ENCODE measurements at places on chromosomes 3 and 15.
A peak's percentile ranks its signal among the peaks of the same experiment; 100 is the strongest.

DNA sequence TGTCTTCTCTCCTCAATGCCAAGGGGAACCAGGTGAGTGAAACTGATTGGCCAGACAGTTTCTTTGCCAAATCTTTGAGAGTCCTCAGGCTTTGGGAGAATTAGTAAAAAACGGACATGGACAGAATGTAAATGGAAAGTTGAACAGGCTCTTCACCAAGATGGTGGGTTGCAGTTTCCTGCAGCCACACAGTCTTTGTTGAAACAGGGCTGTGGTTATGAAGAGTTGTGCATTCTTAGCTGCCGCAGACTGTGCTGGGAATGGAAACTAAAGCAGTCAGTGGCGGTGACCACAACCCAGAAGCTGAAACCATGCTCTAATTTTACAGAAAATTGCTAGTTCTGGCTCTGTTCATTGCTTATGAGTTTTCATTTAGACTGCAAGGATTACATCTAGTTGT lies 42.1 kb upstream of the TASOR start:
- no peak for DNase-seq

DNA sequence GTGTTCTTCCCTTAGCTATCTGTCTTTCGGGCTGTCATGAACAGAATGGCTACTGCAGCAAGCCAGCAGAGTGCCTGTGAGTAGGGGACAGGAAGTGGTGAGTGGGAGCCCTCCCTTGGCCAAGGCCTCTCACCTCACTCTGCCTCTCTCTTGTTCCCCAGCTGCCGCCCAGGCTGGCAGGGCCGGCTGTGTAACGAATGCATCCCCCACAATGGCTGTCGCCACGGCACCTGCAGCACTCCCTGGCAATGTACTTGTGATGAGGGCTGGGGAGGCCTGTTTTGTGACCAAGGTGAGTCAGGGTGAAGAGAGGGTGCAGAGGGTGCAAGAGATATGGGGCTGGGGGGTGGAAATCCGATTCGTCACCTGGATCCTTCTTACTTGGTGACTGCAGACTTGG lies 3.0 kb downstream of the DLL4 start:
- DNase-seq, result no peak

- DNase-seq, result no peak
Observed at GRCh38 chr3:52029053-52029452, 27.3 kb downstream of the DUSP7 start.

- no peak for DNase-seq
Observed at GRCh38 chr3:108396336-108396735, 100.0 kb downstream of the HHLA2 start.

DNA sequence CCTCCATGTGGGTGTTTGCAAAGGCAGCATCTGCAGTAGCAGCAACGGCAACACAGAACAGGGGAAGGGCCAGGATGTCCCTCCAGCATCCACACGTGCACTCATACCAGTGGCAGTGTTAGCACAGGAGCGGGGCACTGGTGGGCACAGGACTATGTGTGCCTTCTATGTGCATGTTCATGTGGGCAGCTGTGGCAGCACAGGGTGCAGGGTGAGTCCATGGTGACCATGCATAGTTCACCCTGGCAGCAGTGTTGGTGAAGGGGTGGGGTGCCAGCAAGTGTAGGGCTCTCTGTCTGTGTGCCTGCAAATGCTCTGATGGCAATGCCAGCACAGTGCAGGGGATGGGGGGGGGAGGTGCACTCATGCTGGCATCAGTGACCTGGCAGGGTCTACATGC lies 222.1 kb upstream of the SOX14 start:
- DNase-seq, result no peak

DNA sequence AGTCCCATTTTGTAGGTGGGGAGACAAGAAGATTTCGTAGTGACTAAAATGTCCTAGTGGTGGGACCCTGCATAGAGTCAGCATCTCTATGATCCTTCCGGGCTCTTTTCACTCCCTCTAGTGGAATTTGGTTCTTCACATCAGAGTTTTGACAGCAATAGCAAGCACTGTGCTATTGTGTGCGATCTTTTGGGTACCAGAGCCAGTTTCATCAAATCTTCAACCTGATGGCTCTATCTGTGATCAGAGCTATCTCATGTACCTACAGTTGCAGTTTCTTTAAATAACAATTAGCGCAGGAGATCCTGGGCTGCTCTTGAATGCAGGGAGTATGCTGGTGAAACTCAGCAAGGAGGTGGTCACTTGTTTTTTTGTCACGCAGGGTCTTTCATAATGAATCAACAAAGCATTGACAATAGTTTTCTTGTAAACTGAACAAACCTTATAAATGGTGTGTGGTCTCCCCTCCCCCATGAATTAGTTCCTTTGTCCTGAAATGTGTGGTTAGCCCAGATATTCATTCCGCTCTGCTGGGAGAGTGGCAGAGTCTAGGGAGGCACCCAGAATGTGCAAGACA lies 257.2 kb upstream of the SOX2 start:
- no peak for DNase-seq

- DNase-seq, result no peak
Observed at GRCh38 chr15:34338347-34338746, 766 bp upstream of the SLC12A6 start.

- DNase-seq, result no peak
Observed at GRCh38 chr15:56792211-56792610, 58.9 kb upstream of the ZNF280D start.

- no peak for DNase-seq
Observed at GRCh38 chr3:29679944-29680343, 399.1 kb downstream of the RBMS3 start.

GRCh38 chr15:80587816-80588456 lies 107.2 kb upstream of the ABHD17C start:
- DNase-seq, result no peak

GRCh38 chr3:119013951-119014350 lies 20.7 kb downstream of the IGSF11 start:
- DNase-seq, result no peak

DNA sequence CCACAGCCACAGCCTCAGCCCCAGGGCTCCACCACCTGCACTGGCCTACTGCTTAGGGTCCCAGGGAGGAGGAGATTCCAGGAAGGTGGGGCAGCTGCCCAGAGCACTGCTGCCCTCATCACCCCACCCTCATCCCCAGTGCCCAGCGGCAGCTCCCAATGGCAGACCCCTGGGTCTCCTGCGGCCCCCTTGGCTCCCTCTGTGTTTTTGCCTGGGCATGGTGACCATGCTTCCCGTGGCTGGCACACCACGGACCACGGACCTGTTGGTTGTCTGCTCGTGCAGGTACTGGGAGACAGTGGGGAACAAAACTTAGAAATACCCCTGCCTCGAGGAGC lies 2.7 kb downstream of the CHST13 start:
- DNase-seq, result no peak

GRCh38 chr3:197953325-197953724 lies 3.3 kb downstream of the RPL35A start:
- DNase-seq, result no peak

DNA sequence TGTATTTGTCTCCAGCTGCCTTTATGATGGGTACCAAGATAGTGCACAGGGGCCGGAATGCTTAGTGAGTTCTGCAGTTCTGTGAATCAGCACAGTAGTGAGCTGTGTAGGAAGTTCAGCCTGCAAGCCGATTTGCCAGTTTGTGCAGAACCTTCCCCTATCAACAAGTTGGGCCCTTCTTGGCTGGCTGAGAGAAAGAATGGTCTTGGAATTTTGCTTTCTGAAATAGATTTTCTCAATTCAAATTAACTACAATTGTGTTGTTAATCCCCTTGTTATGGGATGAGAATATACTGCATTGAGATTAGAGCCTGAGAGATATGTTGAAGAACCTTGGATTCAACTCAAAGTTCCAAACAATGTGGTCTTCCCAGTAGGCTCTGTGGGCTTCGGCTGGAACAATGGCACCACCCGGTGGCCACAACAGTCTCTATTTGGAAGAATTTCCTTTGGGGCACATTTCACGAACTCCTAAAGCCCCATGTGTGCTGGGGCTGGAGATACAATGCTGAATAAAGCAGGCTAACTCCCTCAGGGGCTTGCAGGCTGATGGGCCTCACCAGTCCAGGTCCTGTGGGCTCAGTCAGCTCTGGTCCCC lies 59.1 kb downstream of the TRIM42 start:
- DNase-seq, result peak; percentile 26

- no peak for DNase-seq
Observed at GRCh38 chr15:64862408-64862807, 20.7 kb downstream of the PLEKHO2 start.

- DNase-seq, result no peak
Observed at GRCh38 chr15:25790000-25790660, 73.0 kb downstream of the ATP10A start.

GRCh38 chr3:16140116-16140893 lies 34.2 kb upstream of the GALNT15 start:
- DNase-seq, result no peak

GRCh38 chr3:58222161-58222724 lies 11.5 kb upstream of the DNASE1L3 start:
- no peak for DNase-seq

DNA sequence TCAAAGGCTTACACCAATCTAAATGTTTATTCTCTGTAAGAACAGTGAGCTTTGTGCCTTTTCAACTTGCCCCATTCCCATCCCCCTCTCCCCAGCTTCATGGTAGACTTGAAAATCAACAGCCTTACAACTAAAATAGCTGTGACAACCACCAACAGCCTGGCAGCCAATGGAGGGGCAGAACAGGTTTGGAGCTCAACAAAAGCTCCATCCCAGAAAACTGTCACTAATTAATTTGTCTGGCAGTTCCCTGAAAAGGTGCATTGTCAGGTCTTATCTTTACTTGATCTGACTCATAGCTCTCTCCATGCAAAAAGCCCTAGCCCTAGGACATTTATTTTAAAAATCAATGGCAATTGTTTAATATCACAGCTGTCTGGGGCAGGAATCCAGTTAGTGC lies 22.6 kb downstream of the MTHFS start:
- no peak for DNase-seq

DNA sequence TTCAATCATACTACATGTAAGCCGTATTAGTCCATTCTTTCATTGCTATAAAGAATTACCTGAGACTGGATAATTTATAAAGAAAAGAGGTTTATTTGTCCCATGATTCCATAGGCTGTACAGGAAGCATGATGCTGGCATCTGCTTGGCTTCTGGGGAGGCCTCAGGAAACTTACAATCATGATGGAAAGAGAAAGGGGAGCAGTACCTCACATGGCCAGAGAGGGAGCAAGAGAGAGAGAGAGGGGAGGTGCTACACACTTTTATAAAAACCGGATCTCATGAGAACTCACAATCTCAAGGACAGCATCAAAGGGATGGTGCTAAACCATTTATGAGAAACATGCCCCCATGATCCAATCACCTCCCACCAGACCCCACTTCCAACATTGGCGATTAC lies 14.3 kb upstream of the CLASP2 start:
- no peak for DNase-seq

- no peak for DNase-seq
Observed at GRCh38 chr3:16917980-16918682, 33.4 kb downstream of the PLCL2 start.

DNA sequence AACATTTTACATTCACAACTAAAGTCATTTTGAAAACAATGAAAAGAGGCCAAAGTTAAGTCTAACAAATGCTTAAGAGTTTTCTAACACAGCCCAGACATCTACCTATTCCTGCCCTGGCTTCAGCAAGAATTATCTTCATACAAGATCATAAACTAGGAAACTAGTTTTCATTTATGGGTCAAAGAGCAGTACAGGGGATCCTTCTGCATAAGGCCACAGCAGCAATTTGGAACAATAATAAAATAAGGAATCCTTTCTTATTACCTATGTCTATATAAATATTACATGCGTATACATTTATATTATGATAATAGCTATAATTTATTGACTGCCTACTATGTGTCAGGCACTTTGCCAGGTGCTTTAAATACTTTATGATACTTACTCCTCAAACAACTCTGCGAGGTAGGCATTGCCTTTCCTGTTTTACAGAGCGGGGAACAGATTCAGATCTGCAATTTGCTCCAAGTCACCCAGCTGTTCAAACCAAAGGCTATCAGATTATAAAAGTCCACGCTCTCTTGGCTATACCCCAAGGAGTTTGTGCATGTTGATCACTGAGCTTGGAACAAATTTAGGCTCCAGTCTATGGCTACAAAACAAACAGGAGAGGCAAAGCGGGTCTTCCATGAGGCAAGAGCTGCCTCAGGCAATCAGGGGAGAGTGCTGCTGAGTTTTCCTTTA lies 196.4 kb downstream of the RORA start:
- no peak for DNase-seq

GRCh38 chr15:28963711-28964081 lies 77.9 kb downstream of the APBA2 start:
- no peak for DNase-seq

- DNase-seq, result no peak
Observed at GRCh38 chr3:47433796-47434195, 41.9 kb downstream of the SCAP start.

DNA sequence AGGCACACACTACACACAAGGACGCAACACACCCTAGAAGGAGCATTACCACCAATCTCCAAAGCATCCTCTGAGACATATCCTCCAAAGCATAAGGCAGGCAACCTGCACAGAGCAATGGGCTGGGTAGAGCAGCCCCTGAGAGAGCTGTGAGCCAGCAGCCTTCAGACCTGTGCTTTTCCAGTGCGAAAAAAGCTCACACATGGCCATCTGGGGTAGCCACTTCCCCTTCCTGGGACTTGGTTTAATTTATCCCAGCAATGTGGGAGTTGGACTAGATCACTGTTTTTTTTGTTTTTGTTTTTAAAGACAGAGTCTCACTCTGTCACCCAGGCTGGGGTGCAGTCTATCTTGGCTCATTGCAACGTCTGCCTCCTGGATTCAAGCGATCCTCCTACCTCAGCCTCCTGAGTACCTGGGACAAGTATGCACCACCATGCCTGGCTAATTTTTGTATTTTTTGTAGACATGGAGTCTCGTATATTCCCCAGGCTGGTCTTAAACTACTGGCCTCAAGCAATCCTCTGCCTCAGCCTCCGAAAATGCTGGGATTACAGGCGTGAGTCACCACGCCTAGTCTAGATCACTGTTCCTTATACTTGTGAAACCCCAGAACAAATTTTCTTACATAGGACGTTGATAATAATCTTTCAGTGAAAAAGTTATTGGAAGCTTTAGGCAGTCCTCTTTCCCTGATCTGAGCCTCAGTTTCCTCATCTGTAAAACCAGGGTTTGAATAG lies 18.9 kb downstream of the PTPN23 start:
- no peak for DNase-seq

DNA sequence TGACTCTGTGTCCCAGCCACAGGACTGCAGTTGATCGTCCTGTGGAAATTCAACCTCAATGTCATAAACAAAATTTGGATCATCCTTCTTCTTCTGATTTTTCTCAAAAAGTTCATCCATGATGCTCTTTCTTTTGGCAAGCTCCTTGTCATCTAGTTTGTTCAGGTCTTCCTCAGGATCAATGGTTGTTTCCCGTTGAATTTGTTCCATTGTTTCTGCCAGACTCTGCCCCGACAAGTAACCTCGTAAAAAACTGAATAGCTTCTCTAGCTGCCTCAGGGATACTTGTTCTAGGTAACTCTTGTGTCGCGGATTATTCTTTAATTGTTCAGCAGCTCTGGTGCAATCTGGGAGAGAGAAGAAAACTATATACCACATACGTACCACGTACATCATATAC lies 4.5 kb downstream of the CEP19 start:
- no peak for DNase-seq

GRCh38 chr3:49343163-49343562 lies 3.3 kb upstream of the USP4 start:
- DNase-seq, result no peak

GRCh38 chr15:78651007-78651406 lies 10.0 kb upstream of the CHRNB4 start:
- DNase-seq, result no peak

GRCh38 chr3:98343647-98344507 lies 9.8 kb upstream of the OR5K4 start:
- DNase-seq, result no peak
